ENCODE measurements at places on chromosomes 1 and 21.

GRCh38 chr1:165624441-165624840 is 6.6 kb upstream of the MGST3 start:
- no peak for DNase-seq

DNA sequence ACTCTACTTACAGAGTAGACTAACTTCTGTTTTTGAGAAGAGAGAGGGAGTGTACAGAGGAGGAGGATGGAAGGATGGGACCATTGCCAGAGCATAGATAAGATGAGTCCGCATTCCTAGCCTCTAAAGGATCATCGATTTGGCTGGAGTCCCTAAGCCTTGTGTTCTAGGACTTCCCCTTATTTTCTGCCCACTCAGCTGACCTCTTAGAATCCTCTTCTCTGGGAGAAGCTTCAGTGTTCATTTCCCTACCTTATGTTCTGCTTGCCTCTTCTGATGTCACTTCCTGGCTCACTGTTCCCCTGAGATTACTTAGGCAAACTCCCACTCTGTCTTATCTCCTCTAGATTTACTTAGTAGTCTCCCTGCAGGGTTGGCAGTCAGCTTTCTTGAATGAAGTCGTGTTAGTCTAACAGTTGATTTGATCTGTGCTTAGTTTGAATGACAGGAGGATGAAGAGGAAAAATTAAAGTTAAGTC is 156.7 kb downstream of the SYT2 start:
- no peak for DNase-seq

- no peak for DNase-seq
Measured at GRCh38 chr21:42242611-42243010, 23.7 kb downstream of the ABCG1 start.

DNA sequence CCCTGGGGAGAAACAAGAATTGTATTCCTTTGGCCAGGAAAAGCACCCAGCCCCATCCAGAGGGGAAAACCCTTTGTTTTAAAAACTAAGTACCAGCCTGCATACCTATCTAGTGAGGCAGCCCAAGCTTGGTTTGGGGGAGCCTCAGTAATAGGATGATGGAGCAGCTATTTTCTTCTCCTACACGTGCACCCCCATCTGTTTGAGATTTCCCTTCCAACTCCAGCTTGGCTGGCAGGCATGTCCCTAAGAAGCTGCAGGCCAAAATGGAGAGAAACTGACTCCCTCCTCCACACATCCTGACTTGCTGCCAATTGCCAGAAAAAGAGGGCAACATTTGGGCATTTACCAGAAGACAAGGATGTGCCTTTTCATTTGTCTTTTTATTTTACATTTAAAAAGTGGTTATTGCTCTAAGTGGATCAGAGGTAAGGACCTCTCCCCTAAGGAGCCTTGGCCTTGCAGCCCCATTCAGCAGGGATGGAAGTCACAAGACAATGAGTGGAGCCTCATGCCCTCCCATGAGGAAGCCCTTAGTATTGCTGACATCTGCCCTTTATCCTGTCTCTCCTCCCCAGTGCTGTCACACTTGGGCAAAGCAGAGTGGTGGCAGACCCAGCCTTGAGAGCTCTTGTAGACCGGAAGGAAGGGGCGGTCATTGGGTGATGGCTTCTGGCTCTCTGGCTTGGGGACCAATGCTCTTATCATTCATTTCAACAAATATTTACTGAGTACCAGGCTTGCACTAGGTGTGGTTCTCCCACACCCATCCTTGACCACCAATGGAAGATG is 8.6 kb downstream of the FNDC5 start:
- DNase-seq = no peak

- no peak for DNase-seq
Measured at GRCh38 chr1:168320800-168321450, 40.2 kb downstream of the TBX19 start.

DNA sequence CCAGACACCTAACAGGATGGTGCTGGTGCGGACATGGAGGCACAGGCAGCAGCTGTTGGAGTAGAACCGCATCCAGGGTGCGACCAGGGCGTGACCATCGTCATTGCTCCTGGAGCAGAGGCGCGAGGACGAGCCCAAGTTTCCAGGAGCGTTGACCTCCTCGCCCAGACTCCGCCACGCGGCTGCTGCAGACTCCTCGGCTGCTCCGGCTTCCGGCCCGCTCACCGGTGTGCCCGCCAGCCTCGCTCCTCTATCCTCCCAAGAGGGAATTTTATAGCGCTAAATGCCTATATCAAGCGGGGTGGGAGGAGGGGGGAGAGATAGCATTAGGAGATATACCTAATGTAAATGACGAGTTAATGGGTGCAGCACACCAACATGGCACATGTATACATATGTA is 5.3 kb upstream of the S100A12 start:
- DNase-seq = no peak

DNA sequence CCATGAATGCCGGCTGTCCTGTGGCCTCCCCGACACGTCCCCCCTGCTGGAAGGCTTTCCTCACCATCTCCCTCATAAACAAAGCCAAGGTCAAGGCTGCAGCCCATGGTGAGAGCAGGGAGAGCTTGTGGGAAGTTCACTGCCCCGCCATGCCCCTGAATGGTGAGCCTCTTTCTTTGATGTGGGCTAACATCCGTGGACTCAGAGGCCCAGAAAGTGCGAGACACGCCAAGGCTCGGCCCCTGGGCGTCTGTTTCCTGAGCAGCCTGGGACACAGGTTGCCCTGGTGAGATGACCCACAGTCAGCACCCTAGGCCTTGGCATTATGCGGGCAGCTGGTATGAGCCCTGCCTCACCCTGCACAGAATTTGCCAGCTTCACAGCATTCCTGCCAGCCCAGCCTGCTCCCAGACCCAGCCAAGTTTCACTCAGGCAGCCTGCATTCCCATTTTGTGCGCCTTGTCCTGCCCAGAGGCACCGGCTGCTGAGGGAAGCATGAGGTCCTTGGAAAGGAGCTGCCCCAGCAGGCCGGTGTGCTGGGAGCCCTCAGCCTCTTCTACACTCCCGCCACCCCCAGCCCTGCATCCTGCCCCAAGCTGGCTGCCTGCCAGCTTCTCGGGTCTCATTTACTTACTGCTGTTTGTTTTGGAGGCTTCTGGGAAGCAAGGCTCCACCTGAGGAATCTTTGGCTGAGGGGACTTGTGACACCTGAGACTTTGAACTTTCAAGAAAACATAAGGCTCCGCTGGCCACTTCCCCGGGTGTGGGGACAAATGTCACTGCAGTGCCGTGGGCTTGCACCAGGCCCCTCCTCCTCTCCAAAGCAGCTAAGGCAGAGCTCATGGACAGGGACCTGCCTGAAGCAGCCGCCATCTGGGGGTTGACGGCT is 31.9 kb downstream of the NEK2 start:
- DNase-seq = no peak

- peak; percentile 75 for DNase-seq
Measured at GRCh38 chr1:212368073-212368484, 46.6 kb downstream of the PACC1 start.

GRCh38 chr1:221509575-221510355 is 232.1 kb downstream of the DUSP10 start:
- DNase-seq = no peak

GRCh38 chr1:90417126-90417525 is 300.0 kb downstream of the BARHL2 start:
- DNase-seq = no peak

GRCh38 chr1:230342019-230342418 is 84.1 kb downstream of the PGBD5 start:
- DNase-seq = no peak

GRCh38 chr1:206589206-206589605 is 23.1 kb downstream of the EIF2D start:
- no peak for DNase-seq

GRCh38 chr21:33115631-33116510 is 45.9 kb downstream of the OLIG1 start:
- DNase-seq = no peak

DNA sequence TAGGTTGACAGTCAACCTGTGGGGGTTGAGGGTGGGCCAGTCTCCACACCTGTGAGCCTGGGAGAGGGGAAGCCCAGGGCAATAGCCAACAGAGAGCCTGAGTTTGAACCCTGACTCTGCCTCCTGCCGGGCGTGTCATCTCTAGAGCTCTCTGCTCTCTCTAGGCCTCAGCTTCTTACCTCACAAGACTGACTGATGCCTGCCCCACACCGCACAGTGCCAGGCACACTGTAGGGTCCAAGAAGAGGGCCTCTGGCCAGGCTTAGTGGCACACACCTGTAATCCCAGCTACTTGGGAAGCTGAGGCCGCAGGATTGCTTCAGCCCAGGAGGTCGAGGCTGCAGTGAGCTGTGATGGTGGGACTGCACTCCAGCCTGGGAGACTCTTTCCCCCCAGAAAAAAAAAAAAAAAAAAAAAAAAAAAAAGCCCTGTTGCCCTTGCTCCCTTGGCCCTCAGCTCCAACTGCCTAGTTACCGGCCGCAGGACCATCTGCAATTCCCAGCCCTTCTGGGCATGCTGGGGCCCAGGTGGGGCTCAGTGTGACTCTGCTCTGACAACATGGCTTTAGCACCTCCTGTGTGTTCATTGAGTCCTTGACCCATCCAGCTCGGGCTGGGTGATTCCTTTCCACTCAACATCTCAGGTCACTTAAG is 25.1 kb downstream of the GRHL3 start:
- no peak for DNase-seq

- no peak for DNase-seq
Measured at GRCh38 chr1:7483634-7484383, 287.3 kb upstream of the VAMP3 start.

GRCh38 chr1:26111530-26112406 is at the start of gene PDIK1L:
PDIK1L (plus strand) TSS chr1:26111824; CDS start chr1:26114309, 2,485 bp downstream.
- DNase-seq = peak; percentile 96

GRCh38 chr1:228917755-228918154 is 182.5 kb downstream of the RHOU start:
- DNase-seq = no peak

DNA sequence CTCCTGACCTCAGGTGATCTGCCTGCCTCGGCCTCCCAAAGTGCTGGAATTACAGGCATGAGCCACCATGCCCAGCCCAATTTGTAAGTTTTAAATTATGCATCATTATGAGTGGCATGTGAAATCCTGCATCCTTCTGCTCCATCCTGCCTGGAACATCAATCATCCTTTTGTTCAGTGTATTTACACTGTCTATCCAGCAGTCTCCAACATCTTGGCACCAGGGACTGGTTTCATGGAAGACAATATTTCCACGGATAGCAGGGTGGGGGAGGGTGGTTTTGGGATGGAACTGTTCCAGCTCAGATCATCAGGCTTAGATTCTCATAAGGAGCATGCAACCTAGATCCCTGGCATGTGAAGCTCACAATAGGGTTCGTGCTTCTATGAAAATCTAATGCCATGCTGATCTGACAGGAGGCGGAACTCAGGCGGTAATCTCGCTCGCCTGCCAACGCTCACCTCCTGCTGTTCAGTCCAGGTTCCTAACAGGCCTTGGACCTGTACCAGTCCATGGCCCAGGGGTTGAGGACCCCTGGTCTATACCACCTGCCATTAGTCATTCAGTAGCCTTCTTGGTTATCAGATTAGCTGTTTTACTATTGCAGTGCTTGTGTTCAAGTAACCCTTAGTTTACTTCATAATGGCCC is 22.2 kb upstream of the TCEA3 start:
- no peak for DNase-seq

- no peak for DNase-seq
Measured at GRCh38 chr1:89802841-89803240, 18.0 kb upstream of the LRRC8D start.

GRCh38 chr1:29767088-29767685 is 530.9 kb downstream of the PTPRU start:
- no peak for DNase-seq

DNA sequence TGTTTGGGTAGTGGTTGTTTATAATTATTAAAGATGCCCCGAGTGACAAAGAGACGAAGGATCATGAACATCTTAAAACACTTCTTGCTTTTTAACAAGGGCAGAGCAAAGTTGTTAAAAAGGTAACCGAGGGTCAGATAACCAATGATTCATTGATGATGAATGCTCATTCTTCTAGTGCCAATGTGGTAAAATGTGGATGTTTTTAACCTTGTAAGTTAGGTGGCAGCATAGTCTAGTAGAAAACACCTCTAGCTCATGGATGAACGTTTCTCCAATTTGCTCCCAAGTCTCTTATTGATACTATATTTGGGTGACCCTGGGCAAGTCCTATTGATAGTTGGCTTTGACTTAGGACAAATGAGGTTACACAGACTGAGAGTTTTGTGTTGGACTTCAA is 167.9 kb downstream of the KIF26B start:
- DNase-seq = no peak

DNA sequence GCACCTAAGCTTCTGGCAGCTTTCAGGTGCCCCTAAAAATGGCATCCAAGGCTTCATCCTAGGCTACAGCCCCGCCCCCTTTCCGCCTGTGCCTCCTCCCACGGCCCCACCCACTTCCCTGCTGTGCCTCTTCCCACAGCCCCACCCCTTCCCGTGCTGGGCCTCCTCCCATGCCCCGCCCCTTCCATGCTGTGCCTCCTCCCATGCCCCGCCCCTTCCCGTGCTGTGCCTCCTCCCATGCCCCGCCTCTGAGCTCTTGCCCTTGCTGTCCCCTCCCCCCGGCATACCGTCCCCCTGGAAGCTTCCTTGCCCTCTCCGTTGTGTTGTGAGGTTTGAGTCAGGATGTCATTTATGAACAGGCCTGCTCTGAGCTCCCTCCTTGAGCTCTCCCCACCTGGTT is 228.5 kb upstream of the AJAP1 start:
- DNase-seq = peak; percentile 94

DNA sequence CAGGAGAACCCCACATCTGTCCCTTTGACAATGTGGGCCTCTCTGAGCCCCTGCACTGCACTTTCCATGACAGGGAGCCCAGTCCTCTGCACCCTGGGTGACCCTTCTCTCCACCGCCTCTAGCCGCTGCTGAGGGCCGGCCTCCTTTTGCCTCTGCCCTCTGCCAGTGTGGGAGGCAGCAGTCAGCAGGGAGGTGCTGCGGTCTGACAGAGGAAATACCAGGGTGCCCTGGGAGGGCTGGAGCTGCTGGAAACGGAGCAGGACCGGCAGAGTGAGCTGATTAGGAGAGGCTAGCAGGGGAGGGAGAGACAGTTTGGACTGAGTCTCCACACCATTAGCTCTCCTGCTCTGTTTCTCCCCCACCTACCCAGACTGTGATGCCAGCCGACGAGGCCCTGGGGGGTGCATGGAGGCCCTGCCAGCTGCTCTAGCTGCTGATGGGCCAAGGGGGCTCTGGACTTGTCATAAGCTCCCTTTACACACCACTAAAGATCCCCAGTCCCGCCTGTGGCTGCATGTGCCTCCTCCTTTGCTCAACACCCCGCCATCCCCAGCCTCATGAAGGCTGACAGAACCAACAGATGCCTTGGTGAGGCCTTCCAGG is 171.1 kb upstream of the KLHDC7A start:
- no peak for DNase-seq
